ENCODE measurements at places on chromosomes 5 and 9.
A peak's percentile ranks its signal among the peaks of the same experiment; 100 is the strongest.

DNA sequence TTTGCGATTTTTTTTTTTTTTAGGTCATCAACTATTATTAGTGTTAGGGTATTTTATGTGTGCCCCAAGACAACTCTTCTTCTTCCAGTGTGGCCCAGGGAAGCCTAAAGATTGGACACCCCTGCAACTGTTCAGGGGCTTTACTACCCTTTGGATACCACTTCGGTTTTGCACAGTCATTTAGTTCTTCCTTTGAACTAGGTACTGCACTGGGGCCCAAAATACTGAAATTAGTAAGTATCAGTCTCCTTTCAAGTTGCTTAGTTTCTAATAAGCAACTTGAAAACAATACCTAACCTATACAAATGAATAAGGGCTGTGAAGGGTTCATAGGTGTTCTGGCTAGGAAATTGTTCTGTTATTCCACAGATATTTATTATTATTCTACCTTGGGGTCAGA is 45.3 kb downstream of the CWC27 start:
- H3K27ac ChIP-seq, result no peak overlapping the region
- H3K4me1 ChIP-seq, result no peaks in the 10 kb centered on the region
- no peak overlapping the region for H3K4me3 ChIP-seq

GRCh38 chr5:44389090-44389822 is at the start of gene FGF10:
TSS of gene FGF10 (minus strand) at chr5:44389420. CDS start at chr5:44388682, 738 bp downstream.
- no peak within 1 kb of the TSS for H3K27ac ChIP-seq
- H3K4me3 ChIP-seq, result no peak within 1 kb of the TSS
- DNase-seq, result no peak
- no peaks in the 10 kb centered on the region for H3K36me3 ChIP-seq
- H3K4me1 ChIP-seq, result no peaks in the 10 kb centered on the region

DNA sequence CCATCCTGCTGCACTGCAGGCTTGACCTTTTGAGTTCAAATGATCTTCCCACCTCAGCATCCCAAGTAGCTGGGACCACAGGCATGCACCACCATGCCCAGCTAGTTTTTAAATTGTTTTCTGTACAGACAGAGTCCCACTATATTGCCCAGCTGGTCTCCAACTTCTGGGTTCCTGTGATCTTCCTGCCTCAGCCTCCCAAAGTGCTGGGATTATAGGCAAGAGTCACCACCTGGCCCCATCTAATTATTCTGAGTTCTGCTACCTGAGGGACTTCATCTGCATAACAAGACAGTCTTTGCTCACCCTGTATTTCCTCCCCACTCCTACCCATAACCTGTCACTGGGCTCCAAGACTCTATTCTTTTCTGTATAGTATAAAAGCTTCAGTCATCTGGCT is 54.6 kb upstream of the CEMIP2 start:
- H3K27me3 ChIP-seq, result no peaks in the 10 kb centered on the region
- peaks cover under 1% of the 10 kb centered on the region for H3K4me1 ChIP-seq

DNA sequence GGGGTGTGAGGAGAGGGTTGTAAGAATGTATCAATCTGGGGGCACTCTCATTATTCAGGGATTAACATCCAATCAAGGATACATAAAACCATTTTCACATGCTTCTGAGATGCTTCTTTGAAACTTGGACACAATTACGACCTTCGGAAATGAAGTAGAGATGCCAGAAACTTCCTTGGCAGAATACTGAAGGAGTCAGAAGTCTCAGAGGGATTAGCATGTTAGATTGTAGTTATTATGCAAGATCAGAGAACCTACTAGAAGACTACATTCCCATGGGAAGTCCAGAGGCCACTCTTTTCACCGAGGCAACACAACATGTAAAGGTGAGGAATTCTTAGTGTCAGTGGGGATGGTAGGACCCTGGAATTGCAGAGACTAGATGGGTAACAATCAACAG is 5.1 kb upstream of the SLC22A4 start:
- H3K27ac ChIP-seq, result no peak overlapping the region
- H3K27me3 ChIP-seq, result no peaks in the 10 kb centered on the region
- H3K4me1 ChIP-seq, result peaks cover 7% of the 10 kb centered on the region
- DNase-seq, result no peak

DNA sequence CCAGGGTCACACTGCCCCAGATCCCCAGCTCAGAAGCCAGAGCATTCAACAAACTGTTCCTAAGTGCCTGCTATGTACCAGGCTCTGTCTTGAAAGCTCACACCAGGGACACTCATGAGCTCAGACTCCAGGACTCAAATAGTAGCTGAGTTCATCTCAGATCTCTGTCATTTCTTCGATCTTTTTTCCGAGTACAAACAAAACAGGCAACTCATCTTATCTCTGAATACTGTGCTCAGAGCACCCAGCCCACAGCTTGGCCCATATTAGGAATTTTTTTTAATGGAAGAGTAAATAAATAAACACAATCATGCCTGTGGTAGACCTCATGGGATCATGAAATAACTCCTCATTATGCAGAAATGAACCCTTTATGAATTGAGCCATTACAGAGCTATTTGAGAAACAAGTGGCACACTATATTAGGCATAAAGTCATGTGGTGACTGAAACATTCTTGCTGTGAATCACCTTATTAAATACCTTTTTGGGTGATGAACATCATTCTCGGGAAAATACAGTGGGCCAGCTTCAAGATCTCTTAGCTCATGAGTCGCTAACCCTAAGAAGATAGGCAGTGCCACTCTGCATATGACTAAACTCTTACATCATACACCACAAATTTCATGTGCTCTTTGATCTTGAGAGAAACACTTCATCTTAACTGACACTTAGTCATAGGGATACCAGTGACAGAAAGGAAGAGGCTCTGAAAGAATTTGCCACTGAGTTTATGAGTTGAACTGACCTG is 9.9 kb downstream of the SH3RF2 start:
- H3K4me1 ChIP-seq, result no peaks in the 10 kb centered on the region
- no peak overlapping the region for H3K27ac ChIP-seq
- no peaks in the 10 kb centered on the region for H3K27me3 ChIP-seq
- no peak overlapping the region for H3K4me3 ChIP-seq
- no peaks in the 10 kb centered on the region for H3K36me3 ChIP-seq

GRCh38 chr5:133401731-133402347 is 210.5 kb downstream of the FSTL4 start:
- no peak overlapping the region for H3K27ac ChIP-seq
- no peak for DNase-seq
- no peaks in the 10 kb centered on the region for H3K36me3 ChIP-seq
- H3K4me1 ChIP-seq, result peaks cover 6% of the 10 kb centered on the region
- H3K27me3 ChIP-seq, result no peaks in the 10 kb centered on the region

GRCh38 chr9:131603711-131604439 is 58.6 kb downstream of the PRRT1B start:
- peaks cover 40% of the 10 kb centered on the region for H3K36me3 ChIP-seq
- no peak overlapping the region for H3K27ac ChIP-seq
- H3K4me1 ChIP-seq, result no peaks in the 10 kb centered on the region
- H3K4me3 ChIP-seq, result no peak overlapping the region
- no peak for DNase-seq
- H3K27me3 ChIP-seq, result no peaks in the 10 kb centered on the region

- H3K4me1 ChIP-seq, result no peaks in the 10 kb centered on the region
- no peak overlapping the region for H3K27ac ChIP-seq
- H3K36me3 ChIP-seq, result no peaks in the 10 kb centered on the region
- no peaks in the 10 kb centered on the region for H3K27me3 ChIP-seq
Observed at GRCh38 chr5:157956271-157956885, 97.4 kb upstream of the CLINT1 start.

DNA sequence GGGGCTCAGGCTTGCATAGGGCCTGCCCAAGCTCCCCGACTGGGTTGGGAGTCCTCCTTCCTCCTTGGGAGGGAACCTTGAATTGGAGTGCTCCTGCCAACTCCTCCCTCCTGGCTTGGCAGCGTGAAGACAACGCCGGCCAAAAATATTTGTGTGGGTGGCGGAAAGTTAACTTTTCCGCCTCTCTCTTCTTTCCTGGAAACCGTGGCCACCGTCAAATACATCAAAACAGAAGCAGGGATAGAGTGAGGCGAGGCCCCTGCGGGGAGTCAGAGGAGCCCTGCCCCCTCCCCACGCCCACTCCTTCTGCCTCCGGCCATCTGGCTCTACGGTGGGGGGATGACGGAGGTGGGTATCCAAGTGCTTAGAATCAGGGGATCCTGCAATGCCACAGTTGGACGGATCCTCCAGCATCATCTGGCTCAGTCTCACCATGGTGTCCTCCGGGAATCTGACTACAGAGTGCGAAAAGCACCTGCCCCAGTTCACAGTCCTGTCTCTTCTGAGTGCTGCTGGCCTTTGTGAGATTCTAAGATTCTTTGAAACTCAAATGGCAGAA is 25.2 kb upstream of the SYNPO start:
- no peaks in the 10 kb centered on the region for H3K27me3 ChIP-seq

DNA sequence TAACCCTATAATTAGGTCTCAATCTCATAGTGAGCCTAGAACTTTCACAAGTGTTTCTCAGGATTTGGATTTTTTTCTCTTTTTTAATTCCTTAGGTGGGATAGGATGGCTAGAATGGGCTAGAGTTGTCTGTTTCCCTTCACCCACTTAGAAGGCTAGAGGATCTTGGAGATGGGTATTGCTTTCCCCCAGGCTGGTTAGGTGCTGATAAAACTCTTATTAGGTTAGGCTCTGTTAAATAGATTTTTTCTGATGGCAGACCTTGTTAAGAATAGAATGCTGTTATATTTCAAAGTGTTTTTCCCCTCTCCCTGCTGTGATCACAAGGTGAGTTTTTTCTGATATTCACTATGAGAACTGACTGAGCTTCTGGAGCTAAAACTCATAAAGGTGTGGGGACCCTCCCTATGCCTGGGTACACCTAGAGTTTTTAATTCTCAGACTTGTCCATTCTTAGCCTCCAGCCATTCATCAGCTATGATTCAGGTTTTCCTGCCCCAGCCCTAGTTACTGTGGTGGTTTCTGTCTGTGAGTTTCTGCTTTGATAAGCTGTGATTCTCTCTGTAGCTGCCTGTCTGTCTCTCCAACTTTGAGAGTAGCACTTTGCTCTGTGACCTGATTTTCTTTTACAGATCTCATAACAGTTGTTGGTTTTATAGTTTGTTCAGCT is 132.4 kb downstream of the HACD4 start:
- no peak overlapping the region for H3K27ac ChIP-seq
- no peaks in the 10 kb centered on the region for H3K27me3 ChIP-seq
- no peak overlapping the region for H3K4me3 ChIP-seq
- no peak for DNase-seq

- no peak for DNase-seq
- H3K4me1 ChIP-seq, result no peaks in the 10 kb centered on the region
- H3K4me3 ChIP-seq, result no peak overlapping the region
Observed at GRCh38 chr5:179115845-179116524, 55.8 kb downstream of the ZNF354C start.

DNA sequence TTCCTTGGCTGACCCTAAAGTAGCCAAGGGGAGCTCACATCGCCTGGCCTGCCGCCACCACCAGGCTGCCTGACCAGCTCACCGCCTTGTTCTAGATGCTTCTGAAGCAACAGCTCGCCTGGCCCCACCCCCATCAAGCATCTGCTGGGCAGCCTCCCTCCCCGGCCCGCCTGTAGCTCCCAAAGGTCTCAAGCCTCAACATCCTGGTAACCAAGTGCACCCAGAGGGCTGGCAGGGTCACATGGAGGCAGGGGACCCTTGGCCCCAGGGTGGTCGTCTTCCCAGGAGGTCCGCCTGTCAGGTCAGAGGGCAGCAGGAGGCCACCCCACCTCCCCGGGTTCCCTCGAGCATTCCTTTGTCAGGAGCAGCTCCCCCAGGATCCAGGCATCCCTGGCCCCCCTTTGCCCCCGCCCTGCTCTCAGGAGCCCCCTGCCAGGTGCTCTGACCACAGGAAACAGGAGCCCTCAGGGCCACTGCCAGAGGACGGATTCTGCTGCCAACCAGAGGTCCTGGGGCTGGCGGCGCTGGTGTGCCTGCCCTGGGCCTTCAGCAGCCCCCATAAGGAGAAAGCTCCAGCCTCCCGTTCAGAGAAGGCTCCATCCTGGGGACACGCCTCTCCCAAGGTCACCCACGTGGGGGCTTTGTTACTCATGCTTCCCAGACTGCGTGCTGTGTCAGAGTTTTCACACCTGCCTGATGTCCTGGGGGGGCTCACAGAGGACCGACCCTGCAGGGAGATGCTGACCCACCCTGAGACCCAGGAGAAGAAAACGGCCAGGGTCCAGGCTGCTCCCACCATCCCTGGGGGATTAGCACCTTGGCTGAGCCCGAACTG is 3.5 kb upstream of the LRRC14B start:
- peaks cover 5% of the 10 kb centered on the region for H3K4me1 ChIP-seq
- H3K27me3 ChIP-seq, result peaks cover 5% of the 10 kb centered on the region
- no peak overlapping the region for H3K4me3 ChIP-seq
- H3K36me3 ChIP-seq, result no peaks in the 10 kb centered on the region
- DNase-seq, result no peak

DNA sequence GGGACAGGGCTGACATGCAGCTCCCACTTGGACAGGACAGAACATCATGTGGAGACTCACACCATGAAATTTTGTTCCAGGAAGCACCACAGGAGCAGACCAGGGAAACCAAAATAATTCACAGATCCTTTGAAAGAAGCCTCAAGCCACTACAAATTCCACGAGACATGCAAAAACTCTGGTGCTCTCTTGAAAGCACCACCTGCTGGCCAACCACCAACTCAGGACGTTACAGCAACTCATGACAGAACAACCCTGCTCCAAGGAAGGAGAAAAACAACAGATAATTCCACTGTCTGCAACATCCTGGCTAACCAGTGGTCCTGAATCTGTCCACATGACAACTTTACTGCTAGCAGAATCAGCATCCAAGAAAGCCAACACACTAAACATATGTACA is 516.0 kb downstream of the SPATA31D1 start:
- H3K4me3 ChIP-seq, result no peak overlapping the region
- no peaks in the 10 kb centered on the region for H3K36me3 ChIP-seq
- no peaks in the 10 kb centered on the region for H3K4me1 ChIP-seq
- H3K27ac ChIP-seq, result no peak overlapping the region
- DNase-seq, result no peak

DNA sequence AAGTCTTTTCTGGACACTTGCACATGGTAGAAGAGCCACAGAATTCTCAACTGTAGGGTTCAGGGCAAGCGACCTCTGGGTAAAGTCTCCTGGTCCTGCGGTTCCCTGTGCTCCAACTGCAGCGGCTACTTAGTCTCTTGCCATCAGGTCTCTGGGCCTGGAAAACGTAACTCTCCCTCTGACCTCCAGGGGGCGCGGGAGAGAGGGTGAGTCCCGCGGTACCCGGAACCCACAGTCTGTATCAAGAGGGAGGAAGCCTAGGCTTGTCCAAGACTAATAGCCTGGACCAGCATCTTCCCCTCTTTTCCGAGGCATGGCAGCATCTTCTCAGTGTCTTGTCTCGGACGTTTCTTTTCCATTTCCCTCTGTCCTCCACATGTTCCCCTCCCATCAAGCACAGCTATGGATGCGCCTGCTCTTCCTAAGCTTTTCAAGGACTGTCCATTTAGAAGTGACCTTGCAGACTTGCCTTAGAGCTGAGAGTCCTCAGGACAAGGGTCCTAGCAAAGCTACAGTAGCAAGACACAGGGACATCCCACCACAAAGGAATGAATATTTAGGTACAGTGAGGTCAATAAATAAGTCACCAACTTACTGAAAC is 59.3 kb downstream of the FSTL4 start:
- H3K27me3 ChIP-seq, result peaks cover 9% of the 10 kb centered on the region
- DNase-seq, result peak; percentile 58
- no peaks in the 10 kb centered on the region for H3K36me3 ChIP-seq
